ENCODE measurements at places on chromosomes 12 and 14.
A peak's percentile ranks its signal among the peaks of the same experiment; 100 is the strongest.

DNA sequence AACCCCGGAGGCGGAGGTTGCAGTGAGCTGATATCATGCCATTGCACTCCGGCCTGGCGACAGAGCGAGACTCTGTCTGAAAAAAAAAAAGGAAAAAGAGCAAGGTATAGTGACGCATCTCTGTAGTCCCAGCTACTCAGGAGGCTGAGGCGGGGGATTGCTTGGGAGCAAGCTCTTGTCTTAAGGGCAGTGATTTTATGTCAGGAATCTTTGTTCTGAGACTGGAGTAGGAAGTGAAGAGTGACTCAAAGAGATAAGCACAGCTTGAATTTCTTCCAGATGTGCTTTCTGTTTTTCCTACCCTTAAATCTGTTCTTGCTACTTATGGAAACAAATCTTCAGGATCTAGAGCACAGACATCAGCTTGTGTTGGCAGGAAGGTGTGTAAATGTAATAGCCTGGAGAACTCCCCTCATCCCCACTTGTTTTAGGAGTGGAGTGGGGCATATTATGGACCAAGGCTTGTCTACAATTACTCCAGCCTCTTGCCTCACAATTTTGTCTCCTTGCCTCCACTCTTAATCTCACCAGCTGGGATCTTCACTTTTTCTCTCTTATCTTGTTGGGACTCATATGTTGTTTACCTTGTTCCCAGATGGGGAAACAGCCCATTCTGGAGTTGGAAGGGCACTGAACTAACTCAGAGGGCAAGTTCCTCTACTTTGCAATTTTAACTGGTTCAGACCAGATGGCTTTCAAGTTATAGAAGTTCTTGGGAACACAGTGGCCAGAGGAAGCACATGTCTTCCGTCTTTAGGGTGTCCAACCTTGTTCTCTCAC, 7.5 kb downstream of the TMED2 start:
- no peak for DNase-seq

DNA sequence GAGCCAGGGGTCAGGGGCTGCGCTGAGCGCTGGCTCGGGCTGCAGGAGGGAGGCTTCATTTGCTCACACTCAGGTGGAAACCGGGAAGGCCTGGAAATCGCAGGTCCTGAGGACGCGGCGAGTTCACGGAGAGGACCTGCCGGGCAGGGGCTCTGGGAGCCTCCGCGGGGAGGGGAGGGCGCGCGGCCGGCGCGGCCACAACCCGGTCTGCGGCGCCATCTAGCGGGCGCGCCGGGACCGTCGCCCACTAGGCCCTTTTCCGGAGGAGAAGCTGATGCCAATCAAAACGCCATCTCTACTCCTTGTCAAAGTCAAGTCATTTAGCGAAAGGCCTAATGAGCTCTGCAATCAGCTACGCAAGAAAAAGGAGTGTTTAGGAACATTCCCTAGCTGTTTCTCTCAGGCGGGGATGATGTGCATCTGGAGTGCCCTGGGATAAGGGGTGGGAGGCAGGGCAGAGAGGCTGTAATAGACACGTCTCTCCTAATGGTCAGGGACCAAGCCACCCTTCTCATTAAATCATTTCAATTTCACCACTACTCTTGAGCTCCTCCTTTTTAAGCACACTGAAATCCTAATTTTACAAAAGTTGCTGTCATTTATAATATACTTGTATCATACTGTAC, 885.8 kb upstream of the TMEM132C start:
- peak; percentile 64 for DNase-seq

DNA sequence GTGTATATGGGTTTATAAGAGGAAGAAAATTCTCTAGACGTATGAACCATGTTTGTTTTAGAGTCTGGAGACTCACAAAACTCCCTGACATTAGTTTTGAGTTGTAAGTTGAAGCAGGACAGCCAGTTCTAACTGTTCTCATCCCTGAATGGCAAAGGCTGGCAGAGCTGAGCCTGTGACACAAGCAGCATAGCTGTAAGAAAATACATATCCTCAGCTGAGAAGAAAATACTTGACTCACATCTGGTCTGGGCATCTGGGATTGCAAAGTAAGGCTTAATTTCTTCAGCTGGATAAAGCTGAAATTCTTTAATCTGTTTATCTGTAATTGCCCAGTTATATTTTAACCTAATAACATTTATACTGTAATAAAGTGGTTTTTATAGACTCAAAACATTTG, 156.3 kb downstream of the PELI2 start:
- no peak for DNase-seq

- no peak for DNase-seq
Measured at GRCh38 chr14:69334576-69334975, 63.5 kb downstream of the ERH start.

- no peak for DNase-seq
Measured at GRCh38 chr12:120562906-120563305, 18.3 kb downstream of the POP5 start.

- DNase-seq = no peak
Measured at GRCh38 chr12:12558291-12558690, 4.4 kb downstream of the DUSP16 start.

GRCh38 chr14:74620497-74620921, 8.5 kb upstream of the LTBP2 start:
- DNase-seq = peak; percentile 84

- DNase-seq = no peak
Measured at GRCh38 chr12:20351406-20351805, 16.9 kb upstream of the PDE3A start.

DNA sequence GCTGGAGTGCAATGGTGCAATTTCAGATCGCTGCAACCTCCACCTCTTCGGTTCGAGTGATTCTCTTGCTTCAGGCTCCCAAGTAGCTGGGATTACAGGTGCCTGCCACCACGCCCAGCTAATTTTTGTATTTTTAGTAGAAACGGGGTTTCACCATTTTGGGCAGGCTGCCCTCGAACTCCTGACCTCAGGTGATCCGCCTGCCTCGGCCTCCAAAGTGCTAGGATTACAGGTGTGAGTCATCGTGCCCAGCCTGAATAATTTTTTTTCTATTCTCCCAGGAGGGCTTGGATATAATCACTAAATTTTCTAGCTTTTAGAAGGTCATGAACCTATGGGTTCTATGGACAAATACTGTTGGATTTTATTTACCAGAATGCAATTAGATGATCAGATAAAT, 44.7 kb upstream of the GNPNAT1 start:
- no peak for DNase-seq

GRCh38 chr12:67772267-67773169, 124.0 kb downstream of the DYRK2 start:
- DNase-seq = no peak

- DNase-seq = no peak
Measured at GRCh38 chr12:52389313-52390207, 4.1 kb upstream of the KRT84 start.

GRCh38 chr14:102927346-102927877, 4.9 kb downstream of the AMN start:
- no peak for DNase-seq

DNA sequence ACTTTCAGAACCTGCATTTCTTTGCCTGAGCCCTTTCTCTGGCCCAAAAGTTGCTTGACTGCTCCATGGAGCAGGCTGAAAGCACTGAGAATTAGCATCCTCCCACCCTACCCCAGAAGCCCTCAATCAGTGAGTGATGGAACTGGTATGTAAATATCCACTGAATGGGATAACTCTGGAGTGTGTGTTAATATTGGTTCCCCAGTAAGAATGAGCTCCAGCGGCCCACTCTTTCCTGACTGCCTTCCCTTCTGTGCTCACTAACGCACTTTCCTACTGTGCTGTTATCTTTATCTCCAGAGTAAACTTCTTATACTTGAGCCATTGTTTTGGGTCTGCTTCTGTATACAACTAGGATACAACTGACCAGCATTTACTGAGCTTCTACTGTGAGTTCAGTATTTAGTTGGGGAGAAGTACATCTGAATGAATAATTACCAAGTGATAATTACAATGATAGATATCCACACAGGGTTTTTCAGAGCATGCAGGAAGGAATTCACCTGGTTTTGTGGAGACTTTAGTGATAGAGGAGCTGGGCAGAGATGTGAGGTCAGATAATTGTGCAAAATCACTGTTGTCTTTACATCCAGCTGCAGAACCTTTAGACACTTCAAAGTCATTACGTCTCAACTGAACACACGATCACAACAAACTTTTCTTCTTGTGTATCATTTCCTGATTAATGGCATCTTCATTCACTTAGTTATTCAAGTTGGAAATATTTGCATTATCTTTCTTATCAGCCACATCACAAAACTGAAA, 149.2 kb upstream of the BTG1 start:
- no peak for DNase-seq

DNA sequence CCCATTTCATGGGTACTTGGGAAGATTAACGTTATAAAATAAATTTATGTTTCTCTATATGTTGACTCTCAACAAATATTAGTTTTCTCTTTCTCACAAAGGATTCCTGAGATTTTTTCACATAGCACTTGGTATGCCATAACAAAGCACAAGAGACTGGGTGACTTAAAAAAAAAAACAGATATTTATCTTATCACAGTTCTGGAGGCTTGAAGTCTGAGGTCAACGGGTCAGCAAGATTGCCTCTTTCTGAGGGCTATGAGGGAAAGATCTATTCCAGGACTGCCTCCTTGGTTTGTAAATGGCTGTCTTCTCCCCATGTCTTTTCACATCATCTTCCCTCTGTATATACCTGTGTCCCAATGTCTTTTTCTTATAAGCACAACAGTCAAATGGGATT, 153.5 kb upstream of the DIO2 start:
- DNase-seq = no peak

- peak; percentile 52 for DNase-seq
Measured at GRCh38 chr12:119036878-119037825, 55.8 kb downstream of the SRRM4 start.

GRCh38 chr12:75048767-75049166, 160.9 kb downstream of the KCNC2 start:
- no peak for DNase-seq

- DNase-seq = no peak
Measured at GRCh38 chr14:61254808-61255526, 26.2 kb downstream of the TMEM30B start.

- DNase-seq = no peak
Measured at GRCh38 chr12:89448951-89449371, 75.6 kb downstream of the GALNT4 start.

DNA sequence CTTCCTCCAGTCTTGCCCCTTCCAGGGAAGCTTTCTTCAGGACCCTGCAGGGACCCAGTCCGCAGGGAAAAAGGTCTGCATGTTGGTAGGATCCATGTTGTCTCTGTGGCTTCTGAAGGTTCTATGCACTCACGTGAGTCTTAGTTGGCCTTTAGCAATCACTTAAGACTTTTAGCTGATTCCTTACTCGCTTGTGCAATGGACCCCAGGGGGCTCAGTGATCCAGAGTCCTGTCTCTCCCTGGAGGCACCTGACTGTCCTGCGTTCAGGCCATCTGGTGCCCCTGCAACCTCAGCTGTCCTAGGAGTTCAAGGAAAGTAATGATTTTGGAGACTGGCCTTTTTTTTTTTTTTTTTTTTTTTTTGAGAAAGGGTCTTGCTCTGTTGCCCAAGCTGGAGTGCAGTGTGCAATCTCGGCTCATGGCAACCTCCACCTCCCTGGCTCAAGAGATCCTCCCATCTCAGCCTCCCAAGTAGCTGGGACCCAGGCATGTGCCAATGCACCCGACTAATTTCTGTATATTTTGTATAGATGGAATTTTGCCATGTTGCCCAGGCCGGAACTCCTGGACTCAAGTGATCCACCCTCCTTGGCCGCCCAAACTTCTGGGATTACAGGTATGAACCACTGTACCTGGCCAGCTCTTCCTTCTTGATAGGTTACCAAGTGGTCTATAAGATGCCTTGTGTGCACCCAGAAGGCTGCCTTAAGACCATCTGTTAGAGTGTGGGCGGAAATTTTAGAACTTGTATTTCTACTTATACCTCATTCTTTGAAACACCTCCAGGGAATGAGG, 4.6 kb downstream of the IFI27L2 start:
- DNase-seq = no peak

DNA sequence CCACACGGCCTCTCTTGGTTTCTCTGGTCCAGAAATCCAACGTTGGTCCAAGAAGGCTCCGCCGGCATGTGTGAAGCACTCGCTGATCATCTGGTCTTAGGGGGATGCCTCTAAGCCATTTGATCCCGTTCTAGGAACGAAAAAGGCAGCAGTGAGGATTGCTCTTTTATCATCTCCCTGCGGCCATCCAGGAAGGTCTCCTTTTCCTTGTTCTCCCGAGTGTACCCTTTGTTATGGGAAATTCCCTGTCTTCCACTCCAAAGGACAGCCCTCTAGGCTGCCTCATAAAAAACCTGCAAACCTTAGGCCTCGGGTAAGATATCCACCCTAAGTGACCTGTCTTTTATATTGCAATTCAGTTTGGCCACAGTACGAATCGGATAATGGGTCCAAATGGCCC, 85.8 kb downstream of the TMTC3 start:
- DNase-seq = no peak

- no peak for DNase-seq
Measured at GRCh38 chr12:43123461-43123860, 428.5 kb downstream of the ADAMTS20 start.

DNA sequence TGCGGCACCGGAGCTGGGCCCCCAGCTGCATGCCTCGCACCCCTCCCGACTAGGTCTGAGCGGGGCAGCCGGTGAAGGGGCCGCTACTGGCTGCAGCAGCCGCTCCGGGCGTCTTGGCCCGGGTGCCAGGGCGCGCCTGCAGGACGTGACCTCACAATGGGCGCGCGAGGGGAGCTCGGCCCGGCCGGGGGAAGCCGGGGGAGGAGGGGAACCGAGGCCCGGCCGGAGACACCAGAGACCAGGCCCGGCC, 353 bp downstream of the BAG5 start:
- DNase-seq = peak; percentile 74

- no peak for DNase-seq
Measured at GRCh38 chr12:40286583-40286982, 61.8 kb downstream of the LRRK2 start.

GRCh38 chr12:116684891-116685290, 53.0 kb downstream of the SPRING1 start:
- DNase-seq = no peak

GRCh38 chr14:88168498-88169165, 154.4 kb downstream of the KCNK10 start:
- peak; percentile 81 for DNase-seq

DNA sequence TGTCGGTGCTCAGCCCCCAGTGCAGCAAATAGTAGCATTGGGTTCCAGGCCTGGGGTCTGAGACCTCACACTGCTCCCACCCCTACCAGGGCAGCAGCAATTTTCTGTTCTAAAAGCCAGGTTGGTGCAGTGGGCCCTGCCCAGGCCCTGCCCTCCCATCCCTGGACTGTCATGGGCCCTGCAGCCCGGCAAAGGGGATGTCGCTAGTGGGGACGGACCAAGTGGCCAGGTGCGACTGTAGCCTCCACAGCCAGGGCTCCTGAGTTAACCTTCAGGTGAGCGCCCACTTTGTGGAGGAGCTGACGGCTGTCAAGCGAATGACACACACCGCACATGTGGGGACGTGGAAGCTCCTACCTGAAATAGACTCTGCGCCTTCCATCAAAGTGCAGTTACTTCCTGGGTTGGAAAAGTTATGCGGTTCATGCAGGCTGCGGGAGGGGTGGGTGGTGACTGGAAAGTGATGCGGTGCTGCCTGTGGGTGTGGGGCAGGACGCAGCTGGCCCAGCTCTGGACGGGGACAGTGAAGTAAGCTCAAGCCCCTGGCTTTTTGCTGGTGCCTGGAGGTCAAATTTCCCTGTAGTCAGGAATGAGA, 1.5 kb downstream of the INF2 start:
- no peak for DNase-seq

- DNase-seq = peak; percentile 29
Measured at GRCh38 chr12:114355389-114356088, 50.4 kb downstream of the TBX5 start.

All from hematopoietic multipotent progenitor cell treated with erythropoietin and hydrocortisone succinate and interleukin-3 and kit ligand, for 4 days (in vitro differentiated cells).